GM12864 (cell line): ENCODE measurements at places on chromosomes 16 and 17.

- DNase-seq = no peak
These were observed 42.4 kb downstream of the RAI1 start for GRCh38 chr17:17723354-17724261.

DNA sequence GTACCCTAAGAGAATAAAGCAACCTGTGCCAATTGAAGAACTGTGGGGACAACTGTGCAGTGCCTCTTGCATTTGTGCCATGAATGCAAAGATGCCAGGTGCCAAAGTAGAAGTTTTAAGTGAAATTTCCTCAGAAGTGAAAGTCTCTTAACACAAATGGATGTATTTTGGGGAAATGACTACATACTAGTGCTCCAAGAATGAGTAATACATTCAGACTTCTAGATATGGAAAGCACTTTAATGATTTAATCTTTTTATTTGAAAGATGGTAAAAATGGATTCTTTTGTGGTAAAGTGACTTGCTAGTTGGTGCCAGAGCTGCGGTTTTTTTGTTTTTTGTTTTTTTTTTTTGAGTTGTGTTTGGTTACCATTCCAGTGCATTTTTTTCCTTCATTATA, 15.0 kb downstream of the UTP18 start:
- DNase-seq = no peak

GRCh38 chr16:86565644-86566511, 751 bp upstream of the FOXC2 start:
- no peak for DNase-seq

GRCh38 chr17:37117373-37118142, 168.8 kb downstream of the AATF start:
- DNase-seq = no peak

GRCh38 chr16:12976936-12977335, 75.5 kb downstream of the SHISA9 start:
- no peak for DNase-seq

- no peak for DNase-seq
These were observed 24.0 kb downstream of the PDIA2 start for GRCh38 chr16:306911-307370.

DNA sequence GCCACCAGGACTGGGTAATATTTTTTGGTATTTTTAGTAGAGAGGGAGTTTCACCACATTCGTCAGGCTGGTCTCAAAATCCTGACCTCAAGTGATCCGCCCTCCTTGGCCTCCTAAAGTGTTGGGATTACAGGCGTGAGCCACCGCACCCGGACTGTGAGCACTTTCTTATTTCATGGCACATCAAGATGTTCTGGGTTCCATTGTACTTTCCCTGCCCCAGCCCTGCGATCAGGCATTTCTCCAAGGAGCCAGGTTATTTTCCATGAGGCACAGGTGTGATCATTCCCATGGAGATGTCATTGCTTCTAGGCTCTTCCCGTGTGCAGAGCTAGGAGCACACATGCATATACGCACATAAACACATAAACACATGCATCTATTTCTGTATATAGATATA, 2.6 kb upstream of the ANKRD40CL start:
- no peak for DNase-seq

- DNase-seq = no peak
These were observed 20.5 kb downstream of the CDC42EP4 start for GRCh38 chr17:73291260-73291801.

DNA sequence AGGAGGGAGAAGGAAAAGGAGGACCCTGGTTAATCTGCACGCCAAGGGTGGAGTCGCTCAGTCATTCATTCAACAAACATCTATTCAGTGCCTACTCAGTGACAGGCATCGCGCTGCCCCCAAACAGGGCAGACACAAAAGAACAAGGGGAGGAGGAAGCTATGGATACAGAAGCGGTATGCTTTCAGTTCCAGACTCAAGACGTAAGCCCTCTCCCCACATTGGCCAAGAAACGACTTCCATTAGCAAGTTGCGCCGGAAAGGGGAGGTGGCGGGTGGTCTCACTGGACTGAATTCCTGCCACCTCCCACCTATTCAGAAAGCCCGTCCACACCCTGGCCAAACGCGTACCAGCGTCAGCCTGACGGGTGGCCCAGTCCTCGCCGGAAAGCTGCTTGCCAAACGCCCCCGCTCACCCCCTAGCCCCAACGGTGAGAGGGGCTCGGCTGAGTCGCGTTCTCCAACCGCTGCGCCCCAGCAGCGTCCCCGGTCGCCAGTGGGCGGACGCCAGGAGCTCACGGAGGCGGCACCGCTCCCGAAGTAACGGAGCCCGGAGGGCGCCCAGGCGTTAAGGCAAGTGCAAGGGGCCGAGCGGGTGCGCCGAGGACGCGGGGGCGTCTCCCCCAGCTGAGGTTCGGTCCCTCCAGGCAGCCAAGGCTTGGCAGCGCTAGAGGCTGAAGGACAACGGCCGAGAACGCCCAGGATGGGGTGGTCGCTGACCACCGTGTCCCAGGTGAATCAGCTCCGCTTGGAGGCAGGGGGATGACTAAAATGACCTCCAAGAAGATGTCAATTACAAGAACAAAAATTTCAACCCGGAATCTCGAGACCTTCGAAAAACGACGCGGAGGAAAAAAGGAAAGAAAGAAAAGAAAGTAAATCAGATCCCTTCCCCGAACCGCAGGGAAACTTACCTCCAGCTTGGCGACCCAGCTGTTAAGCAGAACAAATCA, 470.7 kb downstream of the SOX9 start:
- no peak for DNase-seq

GRCh38 chr17:20010936-20011335, 1.8 kb downstream of the SPECC1 start:
- DNase-seq = no peak

DNA sequence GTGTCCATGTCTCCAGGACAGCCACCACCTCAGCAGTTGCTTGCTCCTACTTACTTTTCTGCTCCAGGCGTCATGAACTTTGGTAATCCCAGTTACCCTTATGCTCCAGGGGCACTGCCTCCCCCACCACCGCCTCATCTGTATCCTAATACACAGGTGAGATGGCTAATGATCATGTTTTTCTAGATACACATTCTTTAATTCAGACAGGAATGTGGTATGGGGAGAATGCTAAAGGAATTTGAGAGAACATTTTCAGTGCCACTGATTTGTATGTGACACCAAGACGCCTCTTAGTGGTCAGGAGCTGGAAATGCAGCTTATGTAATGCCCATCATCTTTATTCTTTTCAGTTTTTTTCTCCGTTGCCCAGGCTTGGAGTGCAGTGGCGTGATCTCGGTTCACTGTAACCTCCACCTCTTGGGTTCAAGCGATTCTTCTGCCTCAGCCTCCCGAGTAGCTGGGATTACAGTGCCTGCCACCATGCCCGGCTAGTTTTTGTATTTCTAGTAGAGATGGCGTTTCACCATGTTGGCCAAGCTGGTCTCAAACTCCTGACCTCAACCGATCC, 8.9 kb upstream of the RAPGEFL1 start:
- peak; percentile 19 for DNase-seq

GRCh38 chr16:4332083-4332482, 16.2 kb downstream of the GLIS2 start:
- DNase-seq = no peak

- DNase-seq = no peak
These were observed 3.8 kb downstream of the WFDC1 start for GRCh38 chr16:84298376-84298899.

GRCh38 chr16:9062301-9062700, 29.1 kb upstream of the HAPSTR1 start:
- no peak for DNase-seq

DNA sequence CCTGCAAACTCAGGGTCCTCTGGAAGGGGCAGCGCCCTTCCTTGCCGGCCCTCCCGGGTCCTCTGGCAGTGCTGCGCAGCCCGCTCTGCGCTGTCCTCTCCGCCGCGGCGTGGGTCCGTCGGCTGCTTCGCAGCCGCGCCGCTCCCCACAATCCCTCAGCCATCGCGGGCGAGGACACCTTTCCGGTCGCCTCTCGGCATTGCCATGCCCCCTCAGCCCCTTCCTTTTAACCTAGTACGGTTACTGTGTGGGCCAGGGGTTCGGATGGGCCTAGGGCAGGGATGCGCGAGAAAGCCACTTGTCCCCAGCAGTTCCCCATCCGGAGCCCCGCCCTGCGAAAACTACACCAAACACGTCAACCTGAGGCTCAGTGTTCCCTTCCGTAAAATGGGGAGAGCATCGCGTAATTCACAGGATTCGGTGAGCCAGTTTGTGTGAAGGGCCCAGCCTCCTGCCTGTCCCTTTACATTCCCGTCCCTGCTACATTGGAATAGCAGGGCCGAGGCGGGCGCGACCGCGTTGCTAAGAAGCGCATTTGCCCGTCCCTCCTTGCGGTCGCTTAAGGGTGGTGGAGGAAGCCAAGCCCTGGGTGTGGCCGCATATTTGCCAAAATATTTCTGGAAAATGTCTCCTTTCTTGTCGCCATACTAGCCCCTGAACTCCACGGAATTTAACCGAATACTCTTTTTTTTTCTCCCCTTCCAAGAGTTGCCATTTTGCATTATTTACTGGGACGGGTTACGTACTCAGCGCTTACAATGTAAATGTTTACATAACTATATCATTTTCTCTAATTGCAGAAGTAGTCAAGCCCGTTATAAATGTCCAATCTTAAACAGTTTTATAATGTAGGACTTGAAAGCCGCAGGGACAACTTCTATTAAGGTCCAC, 13.2 kb downstream of the COPZ2 start:
- no peak for DNase-seq

GRCh38 chr16:11697319-11697718, 29.1 kb downstream of the SNN start:
- DNase-seq = no peak

- DNase-seq = no peak
These were observed 42.7 kb downstream of the TIMM22 start for GRCh38 chr17:1039511-1040215.

DNA sequence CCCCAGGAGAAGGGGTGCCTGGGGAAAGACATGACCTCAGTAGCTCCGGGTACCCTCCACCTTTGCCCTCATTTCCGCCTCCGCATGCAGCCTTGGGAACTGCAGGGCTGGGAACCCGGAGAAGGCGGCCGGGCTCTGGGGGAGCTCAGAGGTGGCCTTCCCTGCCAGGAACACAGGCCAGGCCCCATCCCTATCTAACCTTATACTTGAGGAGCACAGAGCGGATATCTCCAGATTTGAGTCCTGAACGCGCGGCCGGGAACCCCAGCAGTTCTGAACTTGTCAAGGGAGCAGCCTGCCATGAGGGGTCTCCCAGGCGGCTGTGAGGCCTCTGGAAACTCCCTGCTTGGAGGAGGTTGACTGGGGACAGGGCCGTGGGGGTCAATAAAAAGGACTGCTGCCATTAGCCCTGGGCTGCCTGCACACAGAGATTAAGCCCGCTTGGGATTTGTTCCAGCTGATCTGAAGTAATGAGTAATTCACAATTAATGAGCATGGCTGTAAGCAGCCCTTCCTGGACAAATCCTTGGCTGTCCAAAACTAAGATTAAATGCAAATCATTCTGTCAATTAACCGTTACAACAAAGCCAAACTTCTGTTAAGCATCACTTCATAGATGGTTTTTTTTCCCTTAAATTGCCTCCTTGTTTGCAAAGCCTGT, 26.3 kb upstream of the METRNL start:
- no peak for DNase-seq

DNA sequence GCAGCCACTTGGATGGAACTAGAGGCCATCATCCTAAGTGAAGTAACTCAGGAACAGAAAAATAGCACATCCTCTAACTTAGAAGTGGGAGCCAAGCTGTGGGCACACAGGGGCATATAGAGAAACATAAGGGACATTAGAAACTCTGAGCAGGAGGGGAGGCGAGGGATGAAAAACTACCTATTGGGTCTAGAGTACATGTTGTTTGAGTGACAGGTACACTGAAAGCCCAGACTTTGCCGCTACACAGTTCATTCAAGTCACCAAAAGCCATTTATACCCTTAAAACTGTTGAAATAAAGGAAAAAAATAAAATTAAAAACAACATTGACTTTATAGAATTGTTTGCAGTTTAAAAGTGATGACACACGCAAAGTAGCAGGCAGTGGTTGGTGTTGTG, 236.6 kb downstream of the SNX29 start:
- no peak for DNase-seq

- no peak for DNase-seq
These were observed 10.9 kb upstream of the CACNG4 start for GRCh38 chr17:66953630-66954020.

- DNase-seq = no peak
These were observed 13.7 kb downstream of the N4BP1 start for GRCh38 chr16:48596326-48596725.

- no peak for DNase-seq
These were observed 26.2 kb upstream of the ALKBH5 start for GRCh38 chr17:18157354-18157985.

- DNase-seq = no peak
These were observed 950.7 kb upstream of the RBFOX1 start for GRCh38 chr16:6381896-6382295.

DNA sequence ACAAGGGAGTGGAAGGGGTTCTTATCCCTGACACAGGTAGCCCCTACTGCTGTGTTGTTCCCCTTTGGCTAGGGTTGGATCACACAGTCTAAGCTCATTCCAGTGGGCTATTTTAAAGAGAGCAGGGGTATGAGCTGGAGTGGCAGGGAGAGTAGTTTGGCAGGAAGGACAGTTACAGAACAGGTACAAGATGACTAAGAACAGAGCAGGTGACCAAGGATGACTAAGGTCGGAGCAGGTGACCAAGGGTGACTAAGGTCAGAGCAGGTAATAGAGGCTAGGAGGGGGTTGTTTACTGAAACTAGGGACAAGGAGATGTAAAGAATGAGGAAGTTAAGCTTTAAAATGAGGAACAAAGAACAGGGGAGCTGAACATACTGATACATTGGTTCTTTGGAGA, 58.8 kb downstream of the UTP18 start:
- no peak for DNase-seq

DNA sequence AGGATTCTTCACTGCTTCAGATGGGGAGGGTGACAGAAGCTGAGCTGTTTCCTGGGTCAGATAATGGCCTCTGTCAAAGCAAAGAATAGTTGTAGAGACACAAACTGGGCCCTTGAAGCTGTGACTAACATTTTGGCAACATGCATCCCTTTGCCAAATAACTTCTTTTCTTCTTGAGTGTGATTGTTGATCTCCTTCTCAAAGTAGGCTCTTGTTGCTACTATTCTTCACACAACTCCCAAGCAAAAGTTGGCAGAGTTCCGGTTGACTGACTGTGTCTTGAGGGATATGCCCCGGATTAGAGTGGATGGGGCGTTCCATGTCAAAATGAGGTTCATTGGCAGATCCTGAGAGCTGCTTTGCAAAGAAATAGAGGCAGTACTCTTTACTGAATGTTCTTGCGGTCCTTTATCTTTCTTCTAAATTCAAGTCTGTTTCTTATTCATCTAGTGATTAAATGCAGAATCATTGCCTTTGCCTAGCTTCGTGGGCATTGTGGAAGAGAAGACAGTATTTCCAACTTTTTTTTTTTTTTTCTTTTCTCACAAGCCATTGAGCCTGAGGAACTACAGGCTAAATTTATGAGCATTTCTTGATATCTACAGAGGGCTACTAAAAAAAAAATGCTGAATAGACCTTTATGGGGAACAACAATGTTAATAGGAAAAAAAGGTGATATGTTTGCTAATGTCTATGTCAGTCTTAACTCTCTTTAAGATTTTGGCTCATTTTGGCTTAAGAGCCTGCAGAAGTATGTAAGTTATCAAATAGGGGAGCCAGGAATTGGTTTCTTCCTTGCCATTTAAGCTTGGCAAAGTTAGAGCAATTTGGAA, 5.8 kb downstream of the WIPF2 start:
- DNase-seq = no peak
